ENCODE measurements at places on chromosomes 1 and 21. TPM values are rescaled to one million over a fixed set of nuclear protein-coding genes. Genes with fewer than 3 reads are reported as not detected.
A peak's percentile ranks its signal among the peaks of the same experiment; 100 is the strongest.

DNA sequence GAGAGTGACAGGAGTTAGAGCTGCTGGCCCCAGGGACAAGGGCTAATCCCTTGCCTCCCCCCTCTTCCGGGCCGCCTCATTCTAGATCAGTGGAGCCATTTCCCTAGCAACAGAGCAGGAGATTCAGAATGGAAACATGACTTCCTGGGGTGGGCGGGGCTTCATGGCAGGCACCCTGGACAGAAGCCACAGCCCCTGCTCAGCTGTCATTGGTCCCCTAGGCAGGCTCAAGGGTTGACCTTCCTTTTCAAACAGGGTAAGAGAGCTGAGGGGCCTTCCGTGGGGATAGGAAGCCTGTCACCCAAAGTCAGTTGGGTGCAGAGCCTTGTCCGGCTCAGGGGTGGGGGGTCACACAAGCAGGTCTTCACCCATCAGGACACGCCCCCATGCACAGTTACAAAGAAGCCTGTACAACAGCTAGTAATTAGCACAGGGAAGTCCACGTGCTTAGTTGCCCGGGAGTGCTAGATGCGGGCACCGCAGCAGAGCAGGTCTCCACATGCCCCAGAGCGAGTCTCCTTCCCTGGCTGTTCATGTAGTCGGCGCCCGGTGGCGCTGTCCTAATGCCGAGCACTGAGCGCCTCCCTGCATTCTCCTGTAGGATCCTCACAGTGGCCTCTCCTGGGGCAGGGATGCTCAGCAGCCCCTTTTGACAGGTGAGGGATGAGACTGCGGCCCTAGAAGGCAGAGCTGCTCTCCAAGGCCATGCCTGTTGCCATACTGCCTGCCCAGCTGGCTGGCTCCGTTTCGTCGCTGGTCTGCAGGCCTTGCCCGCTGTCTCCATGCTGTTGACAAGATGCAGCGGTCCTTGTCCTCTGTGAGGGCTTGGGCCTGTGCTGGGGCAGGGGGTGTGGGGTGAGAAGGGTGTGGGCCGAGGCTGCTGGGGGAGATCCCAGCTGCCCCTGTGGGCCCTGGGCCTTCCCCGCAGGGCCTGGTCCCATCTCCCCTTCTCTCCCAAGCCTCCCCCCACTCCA is 5.1 kb downstream of the TMEM201 start:
- peak; percentile 90 for DNase-seq

DNA sequence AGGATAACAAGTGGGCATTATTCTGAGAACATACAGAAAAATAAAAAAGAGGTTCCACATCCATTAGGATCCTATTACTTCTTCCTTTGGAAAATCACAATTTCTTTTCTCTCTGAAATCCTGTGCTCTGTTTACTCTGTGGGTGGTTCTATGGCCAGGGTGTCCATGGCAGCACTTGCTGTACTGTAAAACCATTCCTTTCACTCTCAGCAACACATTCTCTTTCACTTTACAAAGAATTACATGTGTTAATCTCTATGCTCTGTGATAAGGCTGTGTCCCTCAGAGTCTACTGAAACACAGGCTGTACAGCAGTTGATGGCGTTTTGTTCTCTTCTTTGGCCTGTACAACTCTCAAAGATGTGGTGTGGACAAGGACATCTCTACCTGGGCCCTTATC is 524.1 kb downstream of the PTBP2 start:
- no peak for DNase-seq

- no peak for DNase-seq
Measured at GRCh38 chr1:247172996-247173395, 1.2 kb upstream of the ZNF124 start.

USH2A gene
- 4.8 TPM for total RNA-seq

DNA sequence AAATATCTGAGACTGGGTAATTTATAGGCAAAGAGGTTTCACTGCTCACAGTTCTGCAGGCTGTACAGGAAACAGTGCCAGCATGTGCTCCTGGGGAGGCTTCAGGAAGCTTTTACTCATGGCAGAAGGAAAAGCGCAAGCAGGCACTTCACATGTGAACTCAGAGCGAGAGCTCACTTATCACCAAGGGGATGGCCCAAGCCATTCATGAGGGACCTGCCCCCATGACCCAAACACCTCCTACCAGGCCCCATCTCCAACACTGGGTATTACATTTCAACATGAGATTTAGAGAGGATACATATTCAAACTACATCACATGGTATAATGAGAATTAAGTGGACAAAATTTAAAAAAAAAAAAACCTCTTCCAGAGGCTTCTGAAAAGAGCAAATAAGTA is 13.7 kb downstream of the WASF2 start:
- no peak for DNase-seq

SYF2 gene
- 40.2 TPM for total RNA-seq

GRCh38 chr1:31651089-31651420 is 6.4 kb upstream of the PEF1 start:
- DNase-seq = no peak

DNA sequence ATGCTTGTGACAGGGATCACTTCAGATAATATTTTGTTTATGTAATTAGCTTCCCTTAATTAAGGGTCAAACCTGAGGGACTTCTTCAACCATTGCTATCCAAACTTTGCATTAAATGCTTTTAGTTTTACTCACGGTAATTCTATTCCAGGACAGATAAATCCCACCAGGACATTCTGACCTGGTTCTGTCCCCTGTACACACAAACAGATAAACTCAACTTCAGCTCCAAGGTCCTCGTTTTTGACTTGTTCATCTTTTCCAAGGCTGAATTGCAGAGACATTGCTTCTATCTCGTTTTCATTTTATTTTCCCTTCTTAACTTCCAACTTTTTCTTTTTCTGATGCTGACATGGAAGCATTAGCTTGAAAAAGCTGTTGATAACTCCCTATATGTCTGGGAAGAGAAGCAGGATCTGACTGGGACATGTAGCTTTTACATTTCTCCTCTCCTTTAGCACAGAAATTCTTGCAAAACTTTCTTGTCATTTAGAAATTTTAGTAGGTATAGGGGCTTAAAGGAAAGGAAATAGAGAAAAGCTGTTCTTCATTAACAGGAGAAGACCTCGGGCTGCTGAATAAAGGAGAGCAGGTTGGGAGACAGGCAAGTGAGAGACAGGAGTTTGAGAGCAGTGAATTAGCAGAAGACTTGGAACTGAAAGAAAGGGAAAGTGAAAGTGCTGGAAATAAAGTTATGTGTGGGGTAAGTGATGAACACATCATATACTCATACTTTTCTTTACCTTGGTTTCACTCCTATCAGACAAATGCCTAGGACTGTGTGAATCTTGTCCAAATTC is 231.7 kb upstream of the B3GALT2 start:
- DNase-seq = no peak

GRCh38 chr1:40663324-40664166 is 1.9 kb downstream of the RIMS3 start:
- DNase-seq = peak; percentile 31

GRCh38 chr1:15886611-15887167 is 39.2 kb downstream of the SPEN start:
- DNase-seq = no peak

PKN2 gene
- total RNA-seq = 32.7 TPM

DNA sequence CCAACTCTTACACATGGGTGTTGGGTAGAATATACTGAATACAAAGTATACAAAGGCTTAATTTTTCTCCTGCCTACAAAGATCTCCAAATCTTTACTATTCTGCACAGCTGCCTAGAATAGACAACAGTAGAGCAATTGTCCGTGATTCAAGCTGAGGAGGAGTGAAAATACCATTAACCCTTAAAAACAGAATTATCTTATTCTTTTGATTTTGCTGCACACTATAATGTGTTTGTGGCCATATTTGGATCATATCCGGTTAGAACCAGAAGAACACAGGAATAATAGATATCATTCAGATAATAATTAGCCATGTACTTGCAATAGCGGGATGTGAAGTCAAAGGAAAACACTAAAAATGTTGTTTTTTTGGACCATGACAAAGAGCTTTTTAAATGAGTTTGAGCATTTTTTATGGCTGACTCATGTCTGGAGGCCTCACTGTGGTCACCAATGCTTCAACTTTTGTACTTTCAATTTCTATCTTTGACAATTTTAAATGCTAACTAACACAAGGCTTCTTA is 197.6 kb upstream of the FOXD3 start:
- no peak for DNase-seq

FLG2 gene
- not detected for total RNA-seq

GRCh38 chr1:213070406-213070805 is 19.4 kb downstream of the RPS6KC1 start:
- DNase-seq = no peak

GRCh38 chr1:65527707-65528503 is 107.4 kb downstream of the LEPR start:
- no peak for DNase-seq

NBPF10 gene
- 1.3 TPM for total RNA-seq

GRCh38 chr1:15206418-15207030 is 40.5 kb upstream of the FHAD1 start:
- DNase-seq = no peak

DNA sequence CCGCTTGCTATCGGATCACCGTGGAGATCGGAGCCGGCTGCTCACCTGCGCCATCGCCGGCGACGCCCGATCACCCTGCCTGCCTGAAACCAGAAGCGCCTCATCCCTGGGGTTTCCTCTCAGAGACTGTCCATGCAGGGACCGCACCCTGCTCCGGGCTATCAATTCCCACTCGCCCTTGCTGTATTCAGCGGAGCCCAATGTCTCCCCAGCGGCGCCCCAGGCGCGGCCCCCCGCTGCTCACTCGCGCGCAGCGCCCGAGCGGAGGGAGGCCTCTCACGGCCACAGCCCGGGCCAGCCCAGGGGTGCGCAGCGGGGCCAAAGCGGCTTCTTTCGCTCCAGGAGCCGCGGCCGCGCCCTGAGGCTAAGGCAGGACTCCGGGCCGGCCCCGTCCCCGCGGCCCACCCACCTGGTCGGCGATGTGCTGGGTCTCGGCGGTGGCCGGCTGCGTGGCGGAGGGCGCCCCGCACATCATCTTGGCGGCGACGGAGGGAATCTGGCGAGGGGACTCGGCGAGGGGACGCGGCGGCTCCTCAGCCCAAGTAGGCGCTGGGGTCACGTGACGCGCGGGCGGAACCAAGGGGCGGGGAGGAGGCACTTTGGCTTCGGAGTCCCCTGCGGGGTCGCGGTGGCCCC is at the start of gene CSTB:
CSTB (minus strand) TSS at position 514 of the 636 bp plus-strand sequence; CDS start at position 475, 39 bp downstream.
- DNase-seq = peak; percentile 90

DNA sequence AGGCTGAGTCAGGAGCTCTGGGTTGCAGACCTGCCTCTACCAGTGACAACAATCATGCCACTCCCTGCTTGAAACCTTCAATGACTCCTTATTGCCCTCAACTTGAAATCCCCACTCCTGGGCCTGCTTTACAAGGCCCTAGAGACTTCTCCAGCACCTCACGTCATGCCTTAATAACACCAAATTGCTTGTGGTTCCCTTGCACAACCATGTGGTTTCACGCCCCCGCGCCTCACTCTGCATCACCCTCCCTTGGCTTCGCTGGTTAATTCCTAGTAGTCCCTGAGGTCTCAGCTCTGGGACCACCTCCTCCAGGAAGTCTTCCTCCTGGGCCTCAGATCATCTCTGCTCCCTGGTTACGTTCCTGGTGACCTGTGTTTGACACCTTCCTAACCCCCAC is 33.0 kb downstream of the EPHA2 start:
- DNase-seq = peak; percentile 53

SLC35F3 gene
- total RNA-seq = not detected

GRCh38 chr1:172399756-172400721 is 20.4 kb upstream of the C1orf105 start:
- DNase-seq = no peak

DNA sequence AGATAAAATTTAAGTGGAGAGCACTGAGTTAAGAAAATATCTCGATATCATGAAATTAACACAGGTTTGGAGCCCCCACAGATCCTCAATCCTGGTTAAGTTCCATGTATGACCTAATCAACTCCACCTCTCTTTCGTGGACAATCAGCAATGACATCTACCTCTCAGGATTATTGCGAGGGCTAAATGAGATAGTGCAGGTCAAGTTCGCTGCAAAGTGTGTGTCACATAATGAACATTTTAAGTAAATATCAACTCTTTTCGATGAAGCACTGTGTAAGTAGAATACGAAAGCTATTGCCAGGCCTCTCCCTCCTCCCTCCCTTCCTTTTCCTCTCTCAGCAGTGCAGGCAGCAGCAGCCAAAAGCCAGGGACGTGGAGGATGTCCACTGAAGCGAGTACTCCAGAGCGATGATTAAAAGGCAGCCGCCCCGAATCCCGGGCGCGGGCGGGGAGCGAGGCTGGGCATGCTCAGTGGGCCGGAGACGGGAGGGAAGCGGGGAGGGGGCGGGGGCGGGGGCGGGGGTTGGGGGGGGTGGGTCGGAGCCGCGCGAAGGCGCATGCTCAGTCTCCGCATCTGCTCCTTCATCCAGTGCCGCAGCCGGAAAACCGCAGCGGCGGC is at the start of gene CAMSAP2:
CAMSAP2 (plus strand) TSS at position 567 of the 622 bp plus-strand sequence. CDS start 935 bp downstream, outside the sequence.
- DNase-seq = peak; percentile 93

C21orf58 gene
- 1.6 TPM for total RNA-seq

DNA sequence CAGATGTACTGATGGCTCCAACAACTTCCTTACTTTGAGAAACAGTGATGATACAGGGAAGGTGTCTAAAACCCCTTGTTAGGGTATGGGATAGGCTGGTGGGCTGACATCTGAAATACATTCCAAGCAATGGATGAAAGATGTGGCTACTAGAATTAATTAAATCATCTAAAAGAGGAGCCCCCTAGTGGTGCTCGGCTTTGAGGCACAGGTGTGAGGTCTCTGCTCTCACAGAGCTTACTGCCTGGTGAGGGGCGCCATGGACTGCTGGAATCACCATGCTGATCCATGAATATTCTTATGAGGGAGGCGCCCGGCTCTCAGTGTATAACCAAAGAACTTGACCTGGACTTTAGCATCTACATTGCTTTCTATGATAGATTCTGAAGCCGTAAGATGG is 48.5 kb downstream of the GNG4 start:
- no peak for DNase-seq

DNA sequence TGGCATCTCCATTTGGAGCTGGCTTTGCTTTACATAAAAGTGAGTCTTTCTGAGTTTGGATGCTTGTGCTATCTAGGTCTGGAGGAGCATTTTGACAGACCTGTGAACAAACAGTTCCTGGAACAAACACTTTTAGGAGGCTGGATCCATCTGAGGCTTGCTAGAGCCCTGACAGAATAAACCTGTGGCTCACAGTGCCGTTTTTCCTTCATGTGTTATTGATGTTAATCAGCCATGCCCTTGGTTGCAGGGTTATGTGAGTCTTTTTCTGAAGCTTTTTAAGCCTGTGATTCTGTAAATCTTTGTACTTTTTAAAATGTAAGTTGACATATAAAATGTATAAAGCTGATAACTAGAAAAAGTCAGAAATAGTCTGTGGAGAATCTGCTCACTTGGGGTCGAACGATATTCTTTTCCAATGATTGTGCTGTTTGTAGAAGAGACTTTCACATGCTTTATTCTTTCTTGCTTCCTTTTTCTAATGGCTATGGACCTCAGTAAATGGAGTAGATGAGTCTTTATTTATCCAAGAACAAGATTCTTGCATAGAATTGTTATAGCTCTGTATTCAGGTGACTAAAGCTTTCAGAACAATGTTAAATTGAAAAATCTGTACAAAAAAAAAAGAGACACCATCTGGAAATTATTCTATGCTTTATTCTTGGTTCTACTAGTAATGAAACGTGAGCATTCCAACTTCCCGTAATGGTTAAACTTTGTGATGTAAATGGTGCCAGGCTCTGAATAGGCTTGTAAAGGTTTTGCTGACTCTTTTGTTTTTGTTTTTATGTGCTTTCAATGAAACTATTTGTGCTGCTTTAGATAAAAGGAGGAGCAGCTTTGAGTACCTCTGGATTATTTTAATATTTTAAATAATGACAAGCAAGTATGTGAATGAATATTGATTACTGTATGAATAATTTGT is 53.7 kb downstream of the CACHD1 start:
- DNase-seq = no peak

- DNase-seq = no peak
Measured at GRCh38 chr1:44208226-44208625, 5.0 kb upstream of the DMAP1 start.
